ENCODE measurements at places on chromosomes 13 and 19. TPM values are rescaled to one million over a fixed set of nuclear protein-coding genes. Genes with fewer than 3 reads are reported as not detected.

ICAM5 gene
- 16.2 TPM for total RNA-seq

RPL13A gene
- total RNA-seq = 1,545 TPM

ZNF136 gene
- 8.0 TPM for total RNA-seq

ADM5 gene
- 1.1 TPM for total RNA-seq

ZNF563 gene
- 0.43 TPM for total RNA-seq

ZNF784 gene
- 4.9 TPM for total RNA-seq

ANO8 gene
- total RNA-seq = 6.6 TPM

Measured in placental pericyte (primary cell).